ENCODE measurements at places on chromosomes 2 and 18.
A peak's percentile ranks its signal among the peaks of the same experiment; 100 is the strongest.

GRCh38 chr2:56117764-56118163 lies 66.0 kb upstream of the CCDC85A start:
- DNase-seq: no peak

GRCh38 chr2:217785544-217786045 lies 217.2 kb downstream of the TNS1 start:
- peak; percentile 30 for DNase-seq

GRCh38 chr18:80109676-80110078 lies 615 bp downstream of the ADNP2 start:
- no peak for DNase-seq

DNA sequence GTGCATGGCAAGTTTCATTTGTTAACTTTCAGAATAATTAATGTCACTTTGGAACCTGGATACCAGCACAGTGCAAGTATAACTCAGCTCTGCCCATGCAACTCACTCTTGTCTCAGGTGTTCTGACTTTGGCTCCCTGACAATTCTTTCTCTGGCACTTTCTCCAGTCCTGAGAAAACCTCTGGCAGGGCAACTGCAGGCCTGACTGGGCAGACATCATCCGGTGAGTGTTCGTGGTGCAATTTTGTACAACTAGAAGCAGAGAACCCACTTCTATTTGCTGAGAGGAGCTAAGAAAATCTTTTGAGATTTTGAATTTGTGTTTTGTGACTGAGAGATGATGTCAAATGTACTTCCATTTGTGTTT lies 143.0 kb downstream of the AQP4 start:
- no peak for DNase-seq

GRCh38 chr2:78408795-78409118 lies 616.7 kb upstream of the REG3G start:
- no peak for DNase-seq

DNA sequence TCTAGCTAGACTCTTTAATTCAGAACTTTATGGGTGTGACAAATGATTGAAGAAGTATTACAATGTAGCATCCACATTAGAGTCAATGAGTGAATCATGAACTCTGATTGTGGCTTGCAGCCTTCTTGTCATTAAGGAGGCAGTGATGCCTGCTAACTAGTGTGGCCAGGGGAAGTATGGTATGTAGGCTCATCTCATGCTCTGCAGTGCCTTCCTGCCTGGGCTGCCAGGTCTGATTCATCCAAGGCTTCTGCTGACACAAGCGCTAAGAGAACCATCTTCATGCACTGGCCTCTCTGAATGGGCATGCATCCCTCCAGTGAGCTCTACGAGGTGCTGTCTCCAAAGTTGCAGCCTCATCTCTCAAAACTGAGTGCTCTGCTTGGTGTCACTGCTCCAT lies 144.3 kb downstream of the MTCL1 start:
- no peak for DNase-seq

GRCh38 chr2:446963-447530 lies 159.2 kb upstream of the ALKAL2 start:
- no peak for DNase-seq

Measured in AG09319 (cell line).